ENCODE measurements at places on chromosomes 3 and 15.

DNA sequence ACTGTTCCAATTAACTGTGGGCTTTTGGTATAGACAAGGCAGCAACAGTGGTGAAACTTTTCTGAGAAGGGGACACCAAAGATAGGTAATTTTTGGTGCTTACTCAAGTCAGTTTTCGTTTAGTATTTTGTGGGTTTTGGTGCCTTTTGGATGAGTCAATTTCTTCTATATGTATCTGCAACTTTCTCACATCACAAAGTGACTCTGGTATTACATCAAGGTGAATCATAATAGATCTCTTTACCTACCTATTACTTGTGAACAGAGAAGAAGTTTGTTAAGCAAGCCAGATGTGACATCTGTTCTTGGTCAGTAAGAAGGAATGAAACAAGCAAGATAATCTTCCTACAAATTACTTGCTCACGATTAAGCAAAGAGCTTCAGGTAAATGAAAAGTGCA is 732.4 kb upstream of the DPPA4 start:
- DNase-seq = no peak

DNA sequence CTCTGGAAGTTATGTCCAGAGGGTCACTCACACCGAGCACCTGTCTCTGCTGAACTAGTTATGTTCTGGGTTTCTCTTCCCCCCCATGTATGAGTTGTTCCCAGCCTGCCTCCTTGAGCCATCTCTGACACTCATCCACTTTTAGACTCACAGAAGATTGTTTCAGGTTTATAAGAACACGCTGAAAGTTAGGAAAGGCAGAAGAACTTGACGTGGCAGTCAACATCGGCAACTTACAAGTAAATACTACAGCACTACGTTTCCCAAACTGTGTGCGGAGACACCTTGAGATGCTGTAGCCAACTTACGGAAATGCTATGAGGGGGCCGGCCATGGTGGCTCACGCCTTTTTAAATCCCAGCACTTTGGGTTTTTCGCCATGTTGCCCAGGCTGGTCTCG is 318.0 kb downstream of the ZNF621 start:
- DNase-seq = no peak

DNA sequence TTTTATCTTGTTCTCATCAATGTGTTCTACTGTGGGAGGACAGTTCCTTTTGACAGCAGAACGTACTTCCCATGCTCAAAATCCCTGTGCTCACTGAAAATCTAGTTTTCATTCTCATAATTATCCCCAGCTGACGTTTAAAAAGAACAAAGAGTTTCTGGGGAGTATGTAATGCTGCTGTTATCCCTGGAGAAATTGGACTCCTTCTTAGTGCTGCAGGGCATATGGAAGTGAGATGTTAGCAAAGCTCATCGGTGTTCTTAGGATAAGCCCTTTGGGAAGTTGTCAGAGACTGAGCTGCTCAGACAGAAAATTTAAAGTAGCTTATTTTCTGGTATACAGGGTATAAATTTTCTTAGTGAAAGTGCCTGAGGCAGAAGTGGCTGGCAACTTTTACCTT is 66.5 kb downstream of the CDAN1 start:
- no peak for DNase-seq

- peak; percentile 47 for DNase-seq
Measured at GRCh38 chr3:174949523-174949922, 90.4 kb downstream of the NAALADL2 start.

DNA sequence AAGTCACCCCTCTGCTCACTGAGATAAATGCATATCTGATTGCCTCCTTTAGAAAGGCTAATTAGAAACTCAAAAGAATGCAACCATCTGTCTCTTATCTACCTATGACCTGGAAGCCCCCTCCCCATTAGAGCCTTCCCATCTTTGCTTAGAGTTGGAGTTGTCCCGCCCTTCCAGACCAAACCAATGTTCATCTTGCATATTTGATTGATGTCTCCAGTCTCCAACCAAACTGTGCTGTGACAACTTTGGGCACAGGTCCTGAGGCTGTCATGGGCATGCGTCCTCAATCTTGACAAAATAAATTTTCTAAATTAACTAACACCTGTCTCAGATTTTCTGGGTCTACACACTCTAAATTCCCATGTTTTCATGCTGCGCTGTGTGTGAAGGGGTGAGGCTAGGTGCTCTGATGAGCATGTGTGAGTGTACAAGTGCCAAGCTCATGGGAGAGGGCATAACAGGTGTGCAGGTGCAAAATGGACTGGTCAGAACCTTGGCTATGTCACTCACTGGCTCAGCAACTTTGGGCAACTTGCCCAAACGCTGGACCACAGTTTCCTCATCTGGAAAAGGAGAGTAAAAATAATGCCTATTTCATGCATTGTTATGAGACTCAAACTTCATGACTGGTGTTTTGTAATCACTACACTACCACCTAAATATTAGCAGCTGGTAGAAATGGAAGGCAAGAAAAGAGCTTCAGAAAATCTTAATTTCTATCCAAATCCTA is 7.2 kb downstream of the DAPK2 start:
- DNase-seq = no peak

- no peak for DNase-seq
Measured at GRCh38 chr15:71106802-71107500, 8.3 kb upstream of the THSD4 start.

DNA sequence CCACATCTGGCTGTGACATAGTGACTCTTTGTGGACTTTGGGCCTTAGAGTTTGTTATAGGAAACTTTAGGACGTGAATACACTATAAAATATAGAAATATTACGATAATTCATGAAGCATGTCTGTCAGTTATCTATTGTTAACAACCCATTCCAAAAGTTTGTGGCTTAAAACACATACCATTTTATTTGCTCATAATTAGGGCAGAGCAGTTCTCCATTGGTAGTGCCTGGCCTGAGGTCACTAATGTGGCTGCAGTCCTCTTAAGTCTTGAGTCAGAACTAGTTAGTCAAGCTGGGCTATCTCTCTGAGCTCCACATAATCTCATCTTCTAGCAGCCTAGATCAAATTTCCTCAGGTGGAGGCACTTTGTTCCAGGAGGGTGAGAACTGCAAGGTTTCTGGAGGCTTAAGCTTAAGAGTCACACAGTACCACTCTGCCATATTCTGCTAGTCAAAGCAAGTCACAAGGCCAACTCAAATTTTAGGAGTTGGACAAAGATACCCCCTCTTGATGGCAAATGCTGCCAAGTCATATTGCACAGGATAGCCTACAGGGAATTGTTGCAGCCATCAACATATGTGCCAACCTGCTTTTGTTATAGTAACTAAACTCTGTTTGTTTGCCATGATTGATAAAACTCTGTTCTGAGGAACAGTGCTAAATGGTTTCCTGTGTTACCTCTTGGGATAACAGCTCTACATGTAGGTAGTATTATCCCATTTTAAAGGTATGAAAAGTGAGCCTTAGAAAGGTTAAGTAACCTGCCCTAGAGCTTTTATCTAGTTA is 8.7 kb downstream of the ATXN7 start:
- DNase-seq = peak; percentile 91

Data from amniotic epithelial cell (primary cell).